ENCODE measurements at places on chromosomes 7 and 10.
A peak's percentile ranks its signal among the peaks of the same experiment; 100 is the strongest.

GRCh38 chr10:124601431-124602120, 140.0 kb downstream of the LHPP start:
- DNase-seq: no peak

DNA sequence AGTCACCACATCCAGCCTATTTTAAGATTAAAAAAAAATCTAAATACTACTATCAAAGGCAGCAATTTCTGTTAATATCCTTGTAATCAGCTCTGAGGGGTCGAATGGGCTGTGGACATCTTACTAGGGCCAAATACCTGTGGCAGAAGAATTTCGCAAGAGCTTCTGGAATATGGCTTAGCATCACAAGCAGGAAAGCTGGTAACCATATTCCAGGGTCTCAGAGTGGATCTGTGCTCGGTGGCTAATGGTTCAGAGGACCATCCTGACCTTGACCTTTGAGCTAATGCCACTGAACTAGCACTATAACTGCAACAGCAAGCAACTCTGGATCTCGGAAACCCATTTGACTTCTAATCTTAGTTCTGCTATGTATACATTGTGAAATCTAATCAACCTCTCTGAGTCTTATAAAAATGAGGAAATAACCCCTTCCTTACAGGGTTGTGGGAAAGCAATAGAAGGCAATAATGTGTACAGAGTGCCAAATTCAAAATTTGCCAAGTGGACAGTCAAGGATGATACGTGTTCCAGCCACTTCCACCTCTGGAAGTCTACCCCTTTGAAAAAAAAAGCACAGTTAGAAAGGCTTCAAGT, 65.5 kb downstream of the CYP26A1 start:
- no peak for DNase-seq

- DNase-seq: no peak
These were observed 467.9 kb upstream of the PODXL start for GRCh38 chr7:132024290-132024689.

- peak; percentile 57 for DNase-seq
These were observed 71.9 kb downstream of the FOXL3 start for GRCh38 chr7:361680-362401.

- DNase-seq: no peak
These were observed 36.9 kb downstream of the STK32C start for GRCh38 chr10:132270721-132271457.

- DNase-seq: no peak
These were observed 72.2 kb downstream of the CACUL1 start for GRCh38 chr10:118682533-118682932.

GRCh38 chr10:57262892-57263291, 901.8 kb upstream of the ZWINT start:
- DNase-seq: peak; percentile 0

DNA sequence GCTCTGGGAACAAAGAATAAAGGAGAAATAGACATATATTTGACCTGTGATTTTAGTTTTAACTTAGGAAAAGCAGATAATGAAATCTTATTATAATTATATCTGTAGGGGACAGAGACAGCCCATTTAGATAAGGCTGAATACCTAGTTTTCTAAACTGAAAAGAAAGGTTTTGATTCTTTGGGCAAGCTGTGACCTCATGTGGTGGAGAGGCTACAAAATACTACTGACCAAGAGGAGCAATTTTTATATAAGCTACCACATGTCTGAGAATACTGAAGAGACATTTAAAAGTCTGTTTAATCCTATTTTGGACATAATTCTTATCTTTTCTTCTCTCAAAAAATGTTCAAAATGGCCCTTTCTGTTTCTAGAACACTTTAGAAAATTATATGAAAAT, 271.0 kb downstream of the MTERF1 start:
- no peak for DNase-seq

DNA sequence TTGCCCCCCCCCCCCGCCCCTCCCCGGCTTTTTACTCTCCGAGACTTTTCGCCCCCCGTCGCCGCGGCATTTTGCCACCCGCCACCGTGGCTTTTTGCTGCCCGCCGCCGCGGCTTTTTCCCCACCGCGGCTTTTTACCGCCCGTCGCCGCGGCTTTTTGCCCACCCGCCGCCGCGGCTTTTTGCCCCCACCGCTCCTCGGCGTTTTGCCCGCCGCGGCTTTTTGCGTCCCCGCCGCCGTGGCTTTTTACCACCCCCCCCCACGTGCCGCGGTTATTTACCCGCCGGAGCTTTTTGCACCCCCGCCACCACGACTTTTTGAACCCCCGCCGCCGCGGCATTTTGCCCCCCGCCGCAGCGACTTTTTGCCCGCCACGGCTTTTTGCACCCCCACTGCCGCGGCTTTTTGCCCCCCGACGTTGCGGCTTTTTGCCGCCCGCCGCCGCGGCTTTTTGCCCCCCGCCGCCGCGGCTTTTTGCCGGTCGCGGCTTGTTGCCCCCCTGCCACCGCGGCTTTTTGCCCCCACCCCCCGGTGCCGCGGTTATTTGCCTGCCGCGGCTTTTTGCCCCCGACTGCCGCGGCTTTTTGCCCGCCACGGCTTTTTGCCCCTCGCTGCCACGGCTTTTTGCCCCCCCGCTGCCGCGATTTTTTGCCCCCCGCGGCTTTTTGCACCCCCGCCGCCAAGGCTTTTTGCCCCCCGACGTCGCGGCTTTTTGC, 461.1 kb downstream of the ZNF33B start:
- peak; percentile 65 for DNase-seq

- no peak for DNase-seq
These were observed 29.6 kb downstream of the STAM start for GRCh38 chr10:17673471-17674061.

DNA sequence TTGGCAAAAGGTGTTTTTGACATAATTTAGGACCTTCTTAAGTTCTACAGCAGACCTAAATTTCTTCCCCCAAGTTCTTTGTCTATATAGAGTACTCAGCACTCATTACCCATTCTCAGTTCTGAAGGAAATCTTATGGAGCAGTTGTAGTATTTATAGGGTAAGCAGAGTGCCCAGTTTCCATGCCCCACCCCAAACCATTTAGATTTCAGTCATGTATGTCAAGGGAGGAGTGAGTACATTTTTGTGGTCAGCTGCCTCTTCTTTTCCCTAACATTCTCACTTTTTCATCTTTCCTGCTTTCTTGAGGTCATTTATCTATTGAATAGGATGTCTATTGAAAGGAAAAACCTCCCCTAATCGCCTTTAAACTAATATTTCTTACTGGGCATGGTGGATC, 83.3 kb downstream of the KAT6B start:
- no peak for DNase-seq

- DNase-seq: no peak
These were observed 691.0 kb upstream of the LRRTM3 start for GRCh38 chr10:66234872-66235271.

DNA sequence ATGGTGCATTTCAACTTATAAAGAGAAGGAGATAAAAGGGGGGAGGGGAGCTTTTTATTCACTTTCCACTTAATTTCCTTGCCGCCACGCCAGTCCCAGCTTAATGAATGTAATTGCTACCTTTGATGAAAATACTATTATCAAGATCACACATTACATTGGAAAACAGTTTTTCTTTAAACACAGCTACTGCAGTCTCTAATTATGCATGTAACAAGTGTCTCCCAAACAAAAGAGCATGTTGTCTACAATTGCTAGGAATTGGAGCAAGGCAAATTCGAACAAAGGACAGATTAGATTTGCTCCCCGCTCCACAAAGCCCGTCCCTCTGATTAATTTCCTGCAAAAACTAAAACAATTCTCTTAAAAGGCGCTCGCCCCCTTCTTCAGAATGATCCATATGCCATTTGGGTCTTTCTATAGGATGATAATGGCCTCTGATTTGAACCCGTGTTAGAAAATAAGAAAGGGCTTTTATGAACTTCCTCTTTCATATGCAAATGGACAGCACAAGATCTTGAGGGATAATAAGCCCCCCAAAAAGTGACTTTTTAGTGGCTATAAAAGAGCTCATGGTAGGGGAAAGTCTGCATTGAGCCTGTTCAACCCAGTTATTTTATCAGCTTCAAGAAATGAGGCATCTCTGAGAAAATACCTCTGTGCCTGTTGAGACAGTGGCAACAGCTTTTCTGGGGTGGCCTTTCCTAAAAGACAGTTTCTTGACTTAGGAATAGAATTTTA, 60.6 kb downstream of the ACADSB start:
- no peak for DNase-seq

- DNase-seq: no peak
These were observed 20.4 kb upstream of the BLOC1S2 start for GRCh38 chr10:100306861-100307260.

DNA sequence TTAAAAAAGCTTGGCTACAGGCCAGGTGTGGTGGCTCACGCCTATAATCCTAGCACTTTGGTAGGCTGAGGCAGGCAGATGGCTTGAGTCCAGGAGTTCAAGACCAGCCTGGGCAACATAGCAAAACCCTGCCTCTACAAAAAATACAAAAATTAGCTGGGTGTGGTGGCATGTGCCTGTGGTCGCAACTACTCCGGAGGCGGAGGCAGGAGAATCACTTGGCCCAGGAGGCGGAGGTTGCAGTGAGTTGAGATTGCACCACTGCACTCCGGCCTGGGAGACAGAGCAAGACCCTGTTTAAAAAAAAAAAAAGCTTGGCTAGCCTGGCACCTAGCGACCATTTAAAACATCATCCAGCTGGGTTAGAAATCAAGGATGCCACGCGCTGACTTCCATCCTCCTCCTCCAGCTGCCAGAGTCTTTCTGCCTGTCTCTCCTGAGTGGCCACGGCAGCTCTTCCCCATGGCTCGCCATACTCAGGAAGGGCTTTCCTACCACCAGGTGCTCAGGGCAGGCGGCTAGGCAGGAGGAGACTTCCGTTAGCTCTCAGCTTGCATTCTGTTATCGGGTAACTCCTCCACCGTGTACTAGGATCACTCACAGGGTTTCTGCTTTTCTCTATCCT, 45.0 kb downstream of the DENND2A start:
- DNase-seq: no peak

- DNase-seq: no peak
These were observed 133.5 kb downstream of the SGMS1 start for GRCh38 chr10:50490241-50490640.

- peak; percentile 45 for DNase-seq
These were observed 132.4 kb downstream of the TSPAN12 start for GRCh38 chr7:120725376-120726039.

- DNase-seq: peak; percentile 16
These were observed 20.0 kb downstream of the CUBN start for GRCh38 chr10:17109475-17110207.

DNA sequence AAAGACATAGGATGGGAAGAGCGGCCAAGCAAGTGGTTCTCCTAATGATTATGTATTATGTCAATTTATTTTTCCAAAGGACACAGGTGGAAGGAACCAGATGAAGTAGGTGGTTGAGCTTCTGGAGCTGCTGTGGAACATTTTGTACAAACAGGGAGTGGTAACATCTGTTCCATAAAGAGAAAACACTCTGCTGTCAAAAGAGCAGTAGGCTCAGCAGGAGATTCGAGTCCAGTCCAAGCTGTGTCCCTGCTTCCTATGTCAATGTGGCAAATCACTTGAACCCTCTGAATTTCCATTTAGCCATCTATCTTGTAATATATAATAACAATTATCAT, 448.0 kb upstream of the ANKRD30A start:
- no peak for DNase-seq

GRCh38 chr7:106615808-106616707, 44.9 kb downstream of the CCDC71L start:
- DNase-seq: no peak

DNA sequence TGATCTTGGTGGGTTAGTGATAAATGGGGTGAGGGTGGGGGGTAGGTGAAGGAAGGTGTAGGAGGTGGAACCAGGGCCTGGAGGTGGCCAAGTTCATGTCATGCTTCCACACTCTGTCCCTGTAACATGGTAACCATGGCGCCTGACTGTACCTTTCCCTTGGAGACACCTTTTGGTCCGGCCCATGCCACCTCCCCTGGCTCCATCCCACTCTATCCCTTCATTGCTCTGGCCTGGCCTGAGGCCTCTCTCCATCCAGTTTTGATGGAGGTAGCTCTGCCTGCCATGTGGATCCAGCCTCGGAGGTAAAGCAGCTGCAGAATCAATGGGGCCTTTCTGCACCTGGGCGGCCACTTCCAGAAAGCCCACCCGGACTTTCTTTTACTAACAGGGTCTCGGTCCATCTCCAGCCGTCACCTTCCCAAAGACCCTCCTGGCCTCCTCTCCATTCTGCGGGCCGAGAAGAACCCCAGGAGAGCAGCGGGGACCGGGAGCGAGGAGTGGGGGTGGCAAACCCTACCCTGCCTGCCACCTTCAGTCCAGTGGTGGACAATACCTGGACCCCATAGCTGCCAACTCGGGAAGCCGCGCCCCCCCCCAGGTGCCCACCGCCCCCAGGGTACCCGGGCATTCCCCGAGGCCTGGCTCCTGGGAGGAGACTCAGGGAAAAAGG, 504 bp upstream of the TRRAP start:
- DNase-seq: no peak

DNA sequence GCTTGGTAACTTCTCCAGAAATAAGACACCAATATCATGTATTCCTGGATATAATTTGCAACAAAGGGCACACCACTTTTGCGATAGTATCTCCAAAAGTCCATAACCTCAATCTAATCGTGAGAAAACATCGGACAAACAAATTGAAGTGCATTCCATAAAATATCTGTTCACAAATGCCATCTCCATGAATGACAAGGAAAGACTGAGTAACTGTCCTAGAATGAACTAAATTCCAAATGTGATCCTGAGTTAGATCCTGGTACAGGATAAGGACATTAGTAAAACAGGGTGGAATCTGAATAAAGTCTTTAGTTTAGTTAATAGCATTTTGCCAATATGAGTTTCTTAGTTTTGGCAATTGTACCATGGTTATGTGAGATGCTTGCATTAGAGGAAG, 384.2 kb downstream of the SUGCT start:
- DNase-seq: no peak

- DNase-seq: no peak
These were observed 89.5 kb downstream of the VWDE start for GRCh38 chr7:12314199-12314598.

GRCh38 chr10:110531687-110532086, 34.0 kb downstream of the DUSP5 start:
- no peak for DNase-seq

- no peak for DNase-seq
These were observed 149.6 kb upstream of the TCERG1L start for GRCh38 chr10:131461093-131461492.

GRCh38 chr7:17802056-17802455, 138.2 kb downstream of the SNX13 start:
- no peak for DNase-seq

DNA sequence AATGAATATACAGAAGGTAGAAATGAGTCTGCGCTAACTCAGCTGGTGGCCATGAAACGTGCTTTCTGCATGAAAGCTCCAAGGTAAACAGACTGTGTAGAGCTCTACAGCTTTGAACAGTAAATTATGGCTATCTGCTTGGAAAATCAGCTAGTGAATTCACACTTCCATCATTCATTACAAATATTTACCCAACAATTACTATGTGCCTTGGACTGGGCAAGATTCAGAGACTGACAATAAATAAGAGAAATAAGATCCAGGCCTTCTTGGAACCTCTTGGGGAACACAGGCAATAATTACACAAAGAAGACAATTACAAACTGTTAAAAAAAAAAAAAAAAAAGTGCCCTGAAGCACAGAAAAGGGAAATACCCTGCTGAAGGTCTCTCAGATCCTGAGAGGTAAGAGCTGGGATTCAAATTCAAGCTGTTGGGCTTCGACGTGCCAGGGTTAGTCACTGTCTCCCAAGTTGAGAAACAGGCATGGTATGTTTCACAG, 15.8 kb downstream of the TSPAN12 start:
- no peak for DNase-seq

Data from common myeloid progenitor, CD34-positive (primary cell).